CD4-positive, alpha-beta T cell treated with Interleukin-10 for 1 hour (primary cell): ENCODE measurements at places on chromosomes 1 and 21.

DNA sequence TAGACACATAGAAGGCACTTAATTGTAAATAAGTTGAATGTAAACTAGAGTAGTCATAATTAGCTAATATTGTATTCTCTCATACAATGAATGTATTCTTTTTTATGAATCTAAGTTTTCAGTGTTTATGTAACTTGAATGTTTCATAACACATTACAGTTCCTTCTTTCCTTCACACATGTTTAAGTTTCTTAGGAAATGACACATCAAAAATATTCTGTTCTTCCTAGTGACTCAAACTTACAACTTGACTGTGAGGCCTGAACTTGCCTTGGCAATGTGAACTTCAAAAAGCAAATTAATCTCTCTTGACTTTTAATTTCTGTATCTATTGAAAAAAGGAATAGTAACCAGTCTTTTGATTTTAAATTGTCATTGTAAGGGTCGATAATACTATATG lies 700.1 kb downstream of the KCNT2 start:
- no peak for DNase-seq

GRCh38 chr1:182984138-182984537 lies 31.2 kb upstream of the SHCBP1L start:
- no peak for DNase-seq

GRCh38 chr1:1907098-1907736 lies 7.8 kb upstream of the CALML6 start:
- no peak for DNase-seq

DNA sequence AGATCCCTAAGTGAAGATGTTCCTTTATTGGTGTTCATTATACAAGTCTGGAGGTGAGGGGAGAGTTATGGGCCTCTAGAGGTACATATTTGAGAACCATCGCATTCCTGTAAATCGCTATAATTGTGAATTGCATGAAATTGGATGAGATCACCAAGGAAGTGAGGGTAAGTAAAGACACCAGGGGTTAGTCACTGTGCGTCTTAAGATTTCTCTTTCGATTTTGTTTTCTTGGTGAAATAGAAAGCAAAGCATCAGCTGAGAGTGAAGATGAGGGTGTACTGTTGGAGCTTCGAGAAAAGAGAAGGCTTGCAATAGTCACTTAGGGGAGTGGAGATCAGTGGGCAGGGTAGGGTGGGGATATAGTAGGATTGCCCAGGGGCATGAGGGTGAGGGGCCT lies 82.1 kb downstream of the RAVER2 start:
- DNase-seq: peak; percentile 61

GRCh38 chr1:204070895-204071294 lies 2.0 kb upstream of the SOX13 start:
- no peak for DNase-seq

GRCh38 chr1:191034132-191034531 lies 556.5 kb upstream of the BRINP3 start:
- no peak for DNase-seq

DNA sequence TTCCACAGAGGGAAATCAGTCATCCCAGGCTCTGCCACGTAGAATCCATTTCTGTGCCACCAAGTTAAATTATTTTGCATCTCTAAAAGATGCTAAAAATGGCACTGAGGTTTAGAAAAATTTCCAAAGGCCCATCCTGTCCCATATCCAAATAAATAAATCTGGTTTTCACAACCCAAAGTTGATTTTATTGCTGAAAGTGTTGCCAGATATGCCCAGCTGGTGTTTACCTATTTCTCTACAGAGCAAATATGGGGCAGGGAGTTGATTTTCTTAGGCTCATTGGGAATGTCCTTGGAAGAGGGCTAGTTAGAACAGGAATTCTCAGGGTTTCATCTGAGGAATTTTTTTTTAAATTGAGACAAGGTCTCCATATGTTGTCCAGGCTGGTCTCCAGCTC lies 19.0 kb downstream of the MAP1LC3C start:
- DNase-seq: no peak

- DNase-seq: no peak
These were observed 121.9 kb downstream of the ATG4C start for GRCh38 chr1:62905872-62906271.

DNA sequence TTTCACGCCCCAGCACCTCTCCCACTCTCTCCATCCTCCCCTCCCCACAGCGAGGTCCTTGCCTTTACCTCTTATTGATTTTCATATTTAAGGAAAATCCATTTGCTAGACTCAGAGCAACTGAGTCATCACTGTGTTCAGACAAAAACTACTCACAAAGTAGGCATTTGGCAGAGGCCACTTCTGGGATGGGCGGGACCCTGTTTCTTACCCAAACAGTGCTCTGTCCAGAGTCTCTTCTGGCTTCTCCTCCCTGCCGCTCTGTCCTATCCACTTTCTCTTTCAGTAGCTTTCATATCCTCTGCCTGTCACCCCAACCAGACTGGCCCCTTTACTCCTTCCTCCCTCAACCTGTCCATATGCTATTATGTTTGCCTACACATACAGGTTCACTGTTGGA lies 2.4 kb upstream of the NAV1 start:
- no peak for DNase-seq

DNA sequence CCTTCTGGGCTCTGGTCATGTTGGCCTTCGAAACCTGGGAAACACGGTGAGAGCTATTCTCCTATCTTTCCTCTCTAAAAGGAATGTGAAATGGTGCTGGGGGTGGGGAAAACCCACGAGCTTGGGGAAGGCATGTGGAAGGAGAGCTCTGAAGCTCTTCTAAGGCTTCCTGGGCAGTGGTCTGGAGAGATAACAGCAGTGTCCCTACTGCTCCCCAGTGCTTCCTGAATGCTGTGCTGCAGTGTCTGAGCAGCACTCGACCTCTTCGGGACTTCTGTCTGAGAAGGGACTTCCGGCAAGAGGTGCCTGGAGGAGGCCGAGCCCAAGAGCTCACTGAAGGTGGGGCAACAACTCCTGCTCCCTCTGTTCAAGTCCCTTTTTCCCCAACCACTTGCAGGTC lies 2.8 kb downstream of the USP21 start:
- no peak for DNase-seq

- no peak for DNase-seq
These were observed 13.0 kb upstream of the RNF19B start for GRCh38 chr1:32977546-32978087.

GRCh38 chr1:89959719-89960118 lies 35.2 kb upstream of the ZNF326 start:
- no peak for DNase-seq

- DNase-seq: no peak
These were observed 100.4 kb downstream of the MRPL39 start for GRCh38 chr21:25506887-25507286.

DNA sequence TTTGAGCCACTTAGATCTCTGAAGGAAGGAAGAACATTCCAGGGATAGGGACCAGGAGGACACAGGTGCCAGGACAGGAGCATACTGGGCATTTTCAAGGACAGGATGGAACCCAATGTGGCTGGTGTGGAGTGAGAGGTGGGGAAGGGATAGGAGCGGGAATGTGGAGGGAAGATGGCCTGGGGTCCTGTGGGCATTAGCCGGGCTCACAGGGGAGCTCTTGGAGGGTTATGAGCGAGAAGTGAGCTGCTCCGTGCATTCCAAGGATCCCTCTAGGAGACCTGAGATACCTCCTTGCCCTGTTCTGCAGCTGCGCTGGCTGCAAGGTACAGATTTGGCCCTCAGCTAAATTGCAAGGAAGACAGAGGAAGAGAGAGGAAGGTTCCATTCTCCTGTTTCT lies 87.5 kb downstream of the IER5 start:
- DNase-seq: no peak

DNA sequence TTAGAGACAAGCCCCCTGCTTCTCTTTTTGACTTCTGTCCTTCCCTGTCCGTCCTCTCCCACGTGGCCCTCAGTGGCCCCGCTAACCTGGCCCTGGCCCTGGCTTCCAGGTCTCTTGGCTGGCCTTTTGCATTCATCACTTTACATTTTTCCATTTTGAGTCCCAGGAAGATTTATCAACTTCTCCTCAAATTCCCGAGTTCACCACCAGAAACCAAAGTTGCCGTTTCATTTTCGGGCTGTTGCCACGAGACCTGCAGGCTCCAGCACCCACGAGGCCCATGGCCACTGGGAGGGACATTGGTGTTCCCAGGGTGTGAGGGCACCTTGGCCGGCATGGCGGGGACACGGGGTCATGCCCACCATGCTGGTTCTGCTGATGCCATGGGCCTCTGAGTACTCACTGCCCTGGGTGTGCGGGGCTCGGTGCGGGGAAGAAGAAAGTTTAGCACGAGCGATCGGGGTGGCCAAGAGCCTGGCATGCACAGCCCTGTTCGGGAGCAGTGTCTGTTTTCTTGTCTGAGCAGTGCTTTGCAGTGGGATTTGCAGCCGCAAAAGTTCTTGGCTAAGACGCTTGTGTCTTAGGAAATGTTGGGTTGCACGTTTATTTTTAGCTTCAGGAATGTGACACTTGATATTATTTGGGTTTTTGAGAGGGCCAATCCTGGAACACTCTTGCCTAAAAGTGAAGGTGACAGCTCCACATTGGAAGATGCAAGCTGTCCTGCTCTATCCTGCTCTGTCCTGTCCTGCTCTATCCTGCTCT lies 40.4 kb upstream of the ADARB1 start:
- no peak for DNase-seq

DNA sequence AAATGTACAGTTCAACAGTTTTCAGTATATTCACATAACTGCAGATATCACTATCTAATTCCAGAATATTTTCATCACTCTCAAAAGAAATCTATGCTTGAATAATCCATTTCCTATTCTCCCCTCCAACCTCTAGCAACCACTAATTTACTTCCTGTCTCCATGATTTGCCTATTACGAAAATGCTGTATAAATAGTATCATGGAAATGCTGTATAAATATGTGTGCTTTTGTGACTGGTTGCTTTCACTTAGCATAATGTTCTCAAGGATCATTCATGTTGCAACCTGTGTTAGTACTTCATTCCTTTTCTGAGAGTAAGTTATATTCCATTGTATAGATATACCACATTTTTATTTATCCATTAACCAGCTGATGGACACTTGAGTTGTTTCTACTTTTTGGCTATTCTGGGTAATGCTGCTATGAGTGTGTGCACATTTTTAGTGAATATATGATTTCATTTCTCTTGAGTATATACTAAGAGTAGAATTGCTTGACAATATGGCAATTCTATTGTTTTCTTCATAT lies 115.6 kb downstream of the TNFSF18 start:
- DNase-seq: no peak

GRCh38 chr1:51061231-51061918 lies 40.7 kb upstream of the C1orf185 start:
- no peak for DNase-seq

- DNase-seq: no peak
These were observed 86.0 kb downstream of the SIM2 start for GRCh38 chr21:36784947-36785346.

GRCh38 chr1:172629170-172629569 lies 29.7 kb upstream of the FASLG start:
- no peak for DNase-seq

DNA sequence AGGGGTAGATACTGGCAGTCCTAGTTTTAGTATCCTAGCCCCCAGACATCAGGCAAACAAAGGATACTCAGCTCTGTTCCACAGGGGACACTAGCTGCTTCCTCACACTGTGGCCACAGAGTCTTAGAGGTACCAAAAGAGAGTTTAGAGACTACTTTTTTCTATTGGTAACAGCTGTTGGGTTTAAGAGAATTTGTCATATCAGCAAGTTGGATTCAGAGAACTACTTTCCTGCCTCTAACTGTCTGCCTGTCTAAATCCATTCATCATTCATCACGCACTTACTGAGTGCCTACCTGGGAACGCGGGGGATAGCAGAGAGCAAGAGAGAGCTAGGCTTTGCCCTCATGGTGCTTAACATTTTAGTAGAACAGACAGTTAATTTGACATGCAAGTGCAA lies 27.1 kb upstream of the KCNQ4 start:
- no peak for DNase-seq

GRCh38 chr1:212147581-212148033 lies 112.1 kb downstream of the DTL start:
- DNase-seq: no peak

DNA sequence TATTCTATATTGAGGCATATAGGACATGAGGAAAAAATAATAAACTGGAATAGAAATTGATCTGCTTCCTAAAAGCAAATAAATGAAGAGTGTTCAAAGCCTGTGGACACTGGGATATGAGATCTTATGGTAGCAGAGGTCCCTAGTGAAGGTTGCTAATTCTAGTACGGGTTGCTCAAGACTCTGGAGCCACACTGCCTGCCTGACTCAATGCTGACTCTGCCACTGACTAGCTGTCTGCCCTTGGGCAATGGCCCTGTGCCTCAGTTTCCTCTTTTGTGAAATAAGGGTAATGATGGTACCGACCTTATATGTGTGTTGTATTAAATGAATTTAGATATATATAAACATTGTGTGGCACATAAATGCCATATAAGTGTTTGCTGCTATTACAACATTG lies 59.0 kb upstream of the C1orf53 start:
- DNase-seq: no peak

GRCh38 chr1:32249831-32250525 lies 1.1 kb upstream of the LCK start:
- DNase-seq: peak; percentile 89

DNA sequence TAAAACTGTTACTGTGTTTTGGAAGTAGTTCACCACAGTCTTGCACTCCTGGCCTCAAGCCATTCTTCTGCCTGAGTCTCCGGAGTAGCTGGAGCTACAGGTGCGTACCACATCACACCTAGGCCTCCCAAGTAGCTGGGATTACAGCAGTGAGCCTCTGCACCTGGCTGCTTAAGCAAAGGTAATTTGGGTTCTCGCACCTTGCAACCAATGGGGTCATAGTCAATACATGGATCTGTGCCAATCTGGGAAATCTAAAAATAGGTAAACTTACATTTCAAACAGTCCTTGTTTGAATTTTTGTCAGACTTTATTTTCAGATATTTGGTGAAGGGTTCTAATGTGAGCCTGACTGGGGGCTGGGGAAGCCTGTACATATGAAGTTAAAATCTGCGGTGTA lies 466.5 kb downstream of the PCP4 start:
- no peak for DNase-seq

- no peak for DNase-seq
These were observed 75.2 kb downstream of the MPZL1 start for GRCh38 chr1:167797015-167797414.

DNA sequence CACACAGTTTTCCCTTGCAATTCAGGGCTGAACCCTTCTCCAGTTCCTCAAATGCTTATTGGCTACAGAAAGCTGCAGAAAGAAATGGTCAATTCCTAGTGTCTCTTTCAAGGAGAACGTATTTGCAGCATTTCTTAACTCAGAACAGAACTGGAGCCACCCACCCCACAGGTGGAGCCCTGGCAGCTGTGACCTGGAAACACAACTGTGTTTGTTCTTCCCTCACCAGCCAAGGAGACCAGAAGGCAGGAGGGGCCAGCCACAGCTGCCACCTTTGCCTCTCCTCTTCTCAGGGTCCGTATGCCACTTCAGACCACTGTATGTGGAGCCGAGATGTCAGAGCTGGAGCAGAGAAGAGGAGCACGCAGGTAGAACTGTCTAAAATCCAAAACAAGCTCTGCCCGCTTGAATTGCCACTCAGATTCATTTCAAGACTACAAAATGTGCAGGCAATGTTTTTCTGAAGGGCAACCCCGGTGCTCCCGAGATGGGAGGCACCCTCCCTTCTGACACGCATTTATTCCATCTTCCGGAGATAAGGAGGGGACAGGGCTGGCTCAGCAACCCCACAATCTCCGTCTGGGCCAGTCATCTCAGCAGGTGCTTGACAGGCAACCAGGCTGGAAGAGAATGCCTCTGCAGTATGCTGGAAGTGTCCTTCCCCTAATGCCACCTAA lies 16.7 kb downstream of the CD247 start:
- DNase-seq: no peak
